Right renal cortex interstitium (tissue), 3 donors: ENCODE measurements at places on chromosomes 7 and 10.

- no peak for DNase-seq
Measured at GRCh38 chr7:110830778-110831177, 260.1 kb upstream of the LRRN3 start.

DNA sequence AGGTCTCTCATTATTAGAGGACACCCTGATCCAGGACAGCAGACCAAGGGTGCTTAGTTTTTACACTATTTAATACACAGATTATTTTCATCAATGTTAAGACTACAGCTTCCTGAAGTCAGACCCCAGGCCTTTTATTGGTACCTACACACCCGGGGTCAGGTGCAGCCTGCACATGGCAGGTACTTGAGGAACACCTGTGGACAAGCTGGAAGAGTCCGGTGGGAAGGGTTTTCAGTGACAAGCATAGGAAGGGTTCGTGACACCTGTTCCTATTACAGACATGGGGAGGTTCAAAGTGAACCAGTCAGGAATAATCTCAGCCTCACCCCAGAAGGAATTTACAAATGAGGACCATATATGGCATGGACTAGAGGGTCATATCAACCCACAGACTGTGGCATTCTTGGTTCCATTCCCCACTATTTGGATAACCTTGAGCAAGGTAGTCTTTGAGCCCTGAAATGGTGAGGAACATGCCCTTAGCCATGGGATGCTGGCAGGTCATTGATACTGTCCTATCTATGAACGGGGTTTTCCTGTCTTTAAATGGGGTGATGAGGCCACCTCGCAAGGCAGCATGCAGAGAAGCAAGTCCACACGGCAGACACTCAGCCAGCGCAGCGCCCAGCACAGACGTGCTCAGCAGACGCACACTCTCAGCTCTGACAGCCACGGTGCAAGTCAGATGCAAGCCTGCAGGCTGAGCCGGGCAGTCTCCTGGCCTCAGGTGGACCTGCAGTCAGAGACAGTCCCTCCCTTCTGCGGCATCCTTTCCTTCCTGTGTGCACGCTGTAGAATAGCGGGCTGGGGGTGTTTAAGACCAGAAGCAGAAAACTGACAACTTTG lies 624.9 kb downstream of the PTPRN2 start:
- DNase-seq = no peak

GRCh38 chr7:129271500-129272355 lies 46.9 kb downstream of the AHCYL2 start:
- DNase-seq = peak; percentile 18

DNA sequence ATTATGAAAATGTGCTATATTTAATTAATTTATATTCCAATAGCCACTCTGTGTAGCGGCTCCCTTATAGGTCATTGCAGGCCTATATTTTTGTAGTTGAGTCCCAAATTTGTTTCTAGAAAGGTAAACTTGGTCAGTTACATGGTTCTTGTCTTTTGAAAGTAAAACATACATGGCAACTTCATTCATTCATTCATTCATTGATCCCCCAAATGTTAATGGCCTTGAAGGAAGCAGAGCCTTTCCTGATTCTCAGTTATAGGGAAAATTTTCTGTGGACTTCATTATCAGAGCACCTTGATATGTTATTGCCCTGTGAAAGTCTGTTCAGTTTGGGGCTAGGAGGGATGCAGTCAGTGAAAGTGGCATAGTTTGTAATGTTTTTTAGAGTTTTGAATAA lies 2.9 kb downstream of the BLVRA start:
- DNase-seq = no peak

GRCh38 chr7:22572292-22572691 lies 72.3 kb upstream of the STEAP1B start:
- DNase-seq = no peak

DNA sequence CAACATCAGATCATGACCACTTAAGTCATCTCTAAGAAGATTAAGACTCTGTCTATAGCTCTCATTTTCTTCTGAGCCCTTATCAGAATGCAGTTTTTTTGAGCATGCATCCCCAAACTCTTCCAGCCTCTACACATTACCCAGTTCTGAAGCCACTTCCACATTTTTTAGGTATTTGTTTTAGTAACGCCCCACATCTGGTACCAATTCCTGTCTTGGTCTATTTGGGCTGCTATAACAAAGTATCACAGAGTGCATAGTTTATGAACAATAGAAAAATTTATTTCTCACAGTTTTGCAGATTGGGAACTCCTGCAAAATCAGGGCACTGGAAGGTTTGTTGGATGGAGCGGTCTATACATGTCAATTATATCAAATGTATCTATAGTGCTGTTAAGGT lies 107.7 kb upstream of the KCND2 start:
- DNase-seq = no peak

- no peak for DNase-seq
Measured at GRCh38 chr7:134804854-134805253, 25.4 kb downstream of the CALD1 start.

- no peak for DNase-seq
Measured at GRCh38 chr7:92634205-92634604, 44.0 kb upstream of the FAM133B start.

- DNase-seq = no peak
Measured at GRCh38 chr10:105041956-105042355, 400.9 kb downstream of the SORCS3 start.

GRCh38 chr10:125868372-125868975 lies 12.6 kb downstream of the DHX32 start:
- DNase-seq = no peak

DNA sequence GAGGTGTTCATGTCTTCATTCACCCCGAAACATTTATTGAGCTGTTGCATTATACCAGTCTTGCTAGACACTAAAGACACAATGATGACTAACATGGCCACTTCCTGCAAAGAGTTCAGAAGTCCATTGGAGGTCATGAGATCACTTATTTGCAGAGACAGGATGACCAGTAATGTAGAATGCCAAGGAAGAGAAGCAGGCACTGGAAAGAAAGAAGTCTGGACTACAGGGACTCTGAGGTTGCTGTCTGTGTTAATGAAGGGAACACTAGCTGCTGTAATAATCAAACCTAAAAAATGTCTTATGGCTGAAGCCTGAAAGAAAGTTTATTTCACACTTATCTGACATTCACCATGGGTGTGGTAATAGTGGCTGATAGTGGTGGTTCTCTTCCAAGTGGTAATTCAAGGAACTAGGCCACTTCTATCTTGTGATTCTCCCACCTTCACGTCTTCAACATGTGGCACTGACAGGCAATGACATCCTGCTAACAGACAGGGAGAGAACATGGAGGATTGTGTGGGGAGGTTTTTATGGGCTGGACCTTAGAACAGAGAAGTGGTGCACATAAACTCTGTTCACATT lies 89.2 kb upstream of the MKLN1 start:
- DNase-seq = no peak

- no peak for DNase-seq
Measured at GRCh38 chr7:22485189-22485588, 14.8 kb downstream of the STEAP1B start.

DNA sequence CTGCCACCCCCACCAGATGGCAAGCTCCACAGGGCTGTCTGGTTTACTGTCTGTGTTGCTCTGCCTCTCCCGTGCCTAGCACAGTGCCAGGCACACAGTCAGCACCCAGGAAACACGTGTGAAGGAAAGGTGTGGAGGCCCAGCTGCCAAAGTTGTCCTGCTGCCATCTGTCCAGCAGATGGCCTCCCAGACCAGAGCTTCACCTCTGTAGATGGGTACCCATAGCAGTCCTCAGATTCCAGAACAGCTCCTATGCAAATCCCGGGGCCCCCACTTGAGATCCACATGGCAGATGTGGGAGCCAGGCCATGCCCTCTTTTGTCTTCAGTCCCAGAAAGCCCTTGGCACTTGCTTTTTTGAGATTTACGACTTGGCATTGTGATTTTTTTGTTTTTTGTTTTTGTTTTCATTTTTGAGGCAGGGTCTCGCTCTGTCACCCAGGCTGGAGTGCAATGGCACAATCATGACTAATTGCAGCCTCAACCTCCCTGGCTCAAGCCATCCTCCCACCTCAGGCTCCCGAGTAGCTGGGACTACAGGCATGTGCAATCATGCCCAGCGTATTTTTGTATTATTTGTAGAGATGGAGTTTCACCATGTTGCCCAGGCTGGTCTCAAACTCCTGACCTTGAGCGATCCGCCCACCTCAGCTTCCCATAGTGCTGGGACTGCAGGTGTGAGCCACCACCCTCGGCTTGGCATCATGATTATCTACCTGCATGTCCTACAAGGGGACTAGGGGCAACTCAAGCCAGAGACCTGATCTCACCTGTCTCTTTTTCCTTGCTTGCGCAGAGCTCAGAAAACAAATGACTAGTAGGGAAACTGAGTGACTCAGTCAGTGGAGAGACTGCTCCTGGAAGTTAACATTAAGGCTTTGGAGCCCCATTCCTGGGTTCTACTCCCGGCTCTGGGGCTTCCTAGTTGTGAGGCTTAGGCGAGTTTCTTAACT lies 16.9 kb upstream of the PALD1 start:
- no peak for DNase-seq

- DNase-seq = no peak
Measured at GRCh38 chr10:43079856-43080255, 3.0 kb downstream of the RET start.

DNA sequence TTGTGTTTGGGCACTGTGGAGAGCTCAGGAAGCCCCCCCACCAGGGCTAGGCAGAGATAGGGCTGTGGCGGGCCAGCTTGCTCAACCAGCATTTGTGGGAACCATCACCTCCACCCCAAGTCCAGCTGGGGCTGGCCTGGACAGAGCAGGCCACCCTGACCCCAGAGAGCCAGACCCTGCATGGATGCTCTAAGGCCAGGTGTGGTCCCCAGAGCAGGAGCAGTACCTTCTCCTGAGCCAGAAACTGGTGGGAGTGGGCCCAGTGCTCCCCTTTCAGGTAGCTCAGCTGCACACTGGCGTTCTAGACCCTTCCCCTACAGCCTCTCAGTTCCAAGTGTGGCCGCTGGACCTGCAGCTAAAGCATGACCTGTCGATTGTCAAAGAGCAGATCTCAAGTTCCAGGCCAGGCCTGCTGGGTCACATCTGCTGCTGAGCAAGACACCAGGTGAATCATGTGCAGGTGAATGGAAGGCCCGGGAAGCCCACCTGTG lies 57.2 kb downstream of the RASGEF1A start:
- no peak for DNase-seq

DNA sequence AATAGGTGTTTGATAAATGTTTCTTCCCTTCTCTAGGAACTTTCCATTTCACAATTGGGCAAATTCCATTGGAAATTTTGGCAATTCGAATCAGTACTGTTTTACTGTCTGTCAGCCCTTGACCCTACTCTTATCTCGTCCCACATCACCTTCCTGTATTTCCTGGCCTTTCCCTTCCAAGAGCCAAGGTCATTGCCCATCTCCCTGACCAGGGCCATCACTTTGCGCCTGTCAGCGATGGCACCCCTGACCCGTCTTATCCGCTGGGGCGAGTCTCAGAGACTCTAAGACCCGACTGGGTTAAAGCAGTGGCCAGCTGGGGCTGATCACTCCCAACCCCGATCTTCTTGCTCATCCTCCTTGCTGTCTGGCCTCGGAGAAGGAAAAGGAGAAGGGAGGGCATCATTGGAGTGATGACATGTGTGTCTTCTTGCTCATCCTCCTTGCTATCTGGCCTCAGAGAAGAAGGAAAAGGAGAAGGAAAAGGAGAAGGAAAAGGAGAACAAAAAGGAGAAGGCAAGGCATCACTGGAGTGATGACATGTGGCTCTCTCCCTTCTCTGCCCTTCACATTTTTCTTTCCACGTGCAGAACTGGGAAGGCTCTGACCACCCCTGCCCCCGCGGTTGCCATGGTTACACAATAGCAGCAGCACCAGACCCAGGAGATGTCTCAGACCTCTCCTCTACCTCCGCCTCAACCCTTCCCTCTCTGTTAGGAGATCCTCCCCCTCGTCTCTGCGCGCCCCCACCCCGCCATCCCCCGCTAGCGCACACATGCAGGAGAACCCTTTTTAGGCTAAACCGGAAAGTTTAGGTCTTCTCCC lies 2.0 kb downstream of the SEMA3D start:
- no peak for DNase-seq

GRCh38 chr7:1095621-1096155 lies 7.8 kb downstream of the GPER1 start:
- DNase-seq = no peak

DNA sequence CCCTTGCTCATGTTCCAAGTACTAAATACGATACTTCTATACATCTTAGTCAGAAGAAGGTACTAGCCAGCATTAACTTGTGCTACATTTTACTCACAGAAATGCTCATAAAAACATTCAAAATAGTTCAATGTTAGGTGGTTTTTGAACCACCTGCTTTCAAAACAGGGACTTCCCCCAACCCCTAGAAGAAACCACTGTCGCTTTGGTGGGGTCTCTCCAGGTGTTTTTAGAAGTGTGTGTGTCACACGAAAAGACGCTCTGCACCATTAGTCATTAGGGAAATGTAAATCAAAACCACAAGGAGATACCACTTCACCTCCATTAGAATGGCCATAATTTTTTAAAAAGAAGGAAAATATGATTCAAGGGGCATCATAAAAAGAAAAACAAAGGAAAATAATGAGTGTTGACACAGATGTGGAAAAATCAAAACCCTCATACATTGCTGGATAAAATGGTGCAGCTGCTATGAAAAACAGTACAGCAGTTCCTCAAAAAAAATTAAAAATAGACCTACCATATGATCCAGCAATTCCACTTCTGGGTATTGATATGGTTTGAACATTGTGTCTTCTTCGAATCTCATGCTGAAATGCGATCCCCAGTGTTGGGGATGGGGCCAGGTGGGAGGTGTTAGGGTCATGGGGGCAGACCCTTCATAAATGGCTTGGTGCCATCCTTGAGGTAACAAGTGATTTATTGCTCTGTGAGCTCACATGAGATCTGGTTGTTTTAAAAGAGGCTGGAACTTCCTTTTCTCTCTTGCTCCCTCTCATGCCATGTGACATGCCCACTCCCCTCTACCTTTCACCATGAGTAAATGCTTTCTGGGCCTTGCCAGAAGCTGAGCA lies 74.2 kb downstream of the MALSU1 start:
- no peak for DNase-seq

- DNase-seq = no peak
Measured at GRCh38 chr10:74187237-74187636, 36.2 kb downstream of the ADK start.

GRCh38 chr10:8691498-8692017 lies 637.1 kb downstream of the GATA3 start:
- DNase-seq = no peak

DNA sequence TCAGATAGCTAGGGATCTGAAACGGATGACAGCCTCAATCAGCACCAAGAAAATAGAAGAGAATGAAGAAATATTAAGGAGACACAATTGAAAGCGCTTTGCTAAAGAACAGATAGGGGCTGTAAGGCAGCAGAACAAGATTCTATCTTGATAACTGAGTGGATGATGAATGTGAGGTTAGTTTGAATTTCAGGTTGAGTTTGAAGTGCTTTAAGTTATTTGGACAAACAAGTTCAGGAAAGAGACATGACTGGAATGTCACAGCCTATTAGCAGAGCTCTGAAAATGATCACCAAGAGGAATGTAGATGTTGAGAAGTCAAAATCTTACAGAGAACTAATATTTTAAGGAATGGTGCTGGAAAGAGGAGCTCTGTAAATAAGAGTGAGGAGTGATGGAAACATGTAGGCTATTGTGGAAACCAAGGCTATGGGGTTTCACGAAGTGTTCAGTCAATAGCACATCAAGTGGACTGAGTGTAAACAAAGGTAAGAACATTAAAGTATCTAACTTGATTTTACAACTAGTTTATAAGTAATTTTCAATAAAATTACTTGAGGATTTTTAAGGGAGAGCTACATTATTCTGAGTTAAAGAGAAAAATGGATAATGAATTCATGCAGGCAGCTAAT lies 61.6 kb downstream of the MEST start:
- no peak for DNase-seq

- DNase-seq = no peak
Measured at GRCh38 chr10:50033481-50033880, 34.3 kb upstream of the WASHC2A start.

GRCh38 chr7:68678196-68678595 lies 920.1 kb upstream of the AUTS2 start:
- DNase-seq = no peak
